ENCODE measurements at places on chromosomes 3 and 15. TPM values are rescaled to one million over a fixed set of nuclear protein-coding genes. Genes with fewer than 3 reads are reported as not detected.
A peak's percentile ranks its signal among the peaks of the same experiment; 100 is the strongest.

DNA sequence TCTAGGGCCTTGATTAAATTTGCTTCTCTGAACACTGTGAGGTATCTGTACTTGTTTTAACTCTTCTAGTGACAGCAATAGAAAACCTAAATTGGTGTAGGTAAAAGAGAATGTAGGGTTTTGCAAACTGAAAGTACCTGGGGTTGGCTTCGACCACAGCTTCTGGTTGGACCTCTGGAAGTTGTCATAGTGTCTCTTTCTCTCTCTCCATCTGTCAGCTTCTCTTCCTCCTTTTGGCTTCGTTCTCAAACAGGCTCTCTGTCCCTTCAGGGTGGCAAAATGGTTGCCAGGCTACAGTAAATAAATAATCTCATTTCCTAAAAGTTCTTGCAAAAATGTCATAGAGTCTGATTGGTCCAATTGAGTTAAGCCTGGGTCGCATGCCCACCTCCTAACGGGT lies 149.3 kb upstream of the CTDSPL start:
- H3K36me3 ChIP-seq: no peaks in the 10 kb centered on the region
- DNase-seq: no peak
- H3K4me1 ChIP-seq: peaks cover 7% of the 10 kb centered on the region
- H3K27me3 ChIP-seq: no peaks in the 10 kb centered on the region
- no peak overlapping the region for H3K4me3 ChIP-seq
- H3K27ac ChIP-seq: no peak overlapping the region

DNA sequence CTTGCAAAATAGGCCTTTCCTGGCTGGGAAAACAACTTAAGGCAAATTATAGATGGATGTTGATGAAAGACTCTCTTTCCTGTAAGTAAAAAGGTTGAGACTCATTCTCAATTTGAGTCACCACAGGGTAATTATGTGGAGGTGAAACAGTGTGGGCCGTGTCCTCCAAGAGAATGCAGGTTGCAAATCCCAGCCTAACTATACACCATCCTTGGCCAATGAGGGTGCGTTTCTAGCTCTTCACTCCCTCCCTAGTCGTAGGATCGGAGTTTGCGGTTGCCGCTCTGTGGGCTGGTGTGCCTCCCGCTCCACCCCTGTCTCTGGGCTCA lies 259.9 kb downstream of the PLCL2 start:
- DNase-seq: no peak
- H3K36me3 ChIP-seq: no peaks in the 10 kb centered on the region

DNA sequence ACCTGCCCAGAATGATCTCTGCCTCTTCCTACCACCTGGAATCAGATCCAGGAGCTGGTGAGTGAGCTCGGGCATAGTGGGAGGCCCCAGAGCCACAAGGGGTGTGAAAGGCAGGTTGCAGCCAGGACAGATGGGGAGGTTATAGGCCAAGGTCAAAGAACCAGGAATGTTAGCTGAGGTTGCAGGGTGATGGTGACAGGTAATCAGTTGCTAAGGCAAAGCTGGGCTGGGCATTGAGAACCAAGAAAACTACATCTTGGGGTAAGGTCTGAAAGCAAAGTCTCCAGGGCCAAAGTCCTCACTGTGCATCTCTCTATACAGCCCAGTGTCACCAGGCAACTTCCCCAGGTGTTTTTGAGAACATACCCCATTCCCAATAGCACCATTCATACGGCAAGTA lies 38.4 kb upstream of the SLC6A11 start:
- H3K4me3 ChIP-seq: no peak overlapping the region
- no peaks in the 10 kb centered on the region for H3K36me3 ChIP-seq
- no peak for DNase-seq
- no peaks in the 10 kb centered on the region for H3K27me3 ChIP-seq
- no peaks in the 10 kb centered on the region for H3K4me1 ChIP-seq

DNA sequence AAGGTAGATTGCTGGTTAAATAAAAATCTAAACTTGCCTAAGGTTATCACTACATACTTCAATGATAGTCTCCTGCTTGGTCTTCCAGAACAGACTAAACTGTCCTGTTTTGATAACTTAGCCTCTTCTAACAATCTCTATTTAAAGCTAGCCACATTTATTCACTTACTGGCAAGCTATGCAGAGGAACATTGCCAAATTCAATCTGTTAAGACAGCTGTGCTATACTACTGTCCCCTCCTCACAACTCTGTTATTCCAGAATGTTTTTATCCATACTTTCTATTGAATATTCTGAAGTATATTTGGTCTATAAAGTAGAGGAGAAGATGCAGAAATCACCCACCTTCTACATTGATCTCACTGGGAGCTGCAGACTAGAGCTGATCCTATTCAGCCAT lies 594.0 kb upstream of the CCDC54 start:
- H3K36me3 ChIP-seq: no peaks in the 10 kb centered on the region
- no peak overlapping the region for H3K4me3 ChIP-seq
- no peaks in the 10 kb centered on the region for H3K4me1 ChIP-seq
- no peaks in the 10 kb centered on the region for H3K27me3 ChIP-seq
- DNase-seq: no peak

DNA sequence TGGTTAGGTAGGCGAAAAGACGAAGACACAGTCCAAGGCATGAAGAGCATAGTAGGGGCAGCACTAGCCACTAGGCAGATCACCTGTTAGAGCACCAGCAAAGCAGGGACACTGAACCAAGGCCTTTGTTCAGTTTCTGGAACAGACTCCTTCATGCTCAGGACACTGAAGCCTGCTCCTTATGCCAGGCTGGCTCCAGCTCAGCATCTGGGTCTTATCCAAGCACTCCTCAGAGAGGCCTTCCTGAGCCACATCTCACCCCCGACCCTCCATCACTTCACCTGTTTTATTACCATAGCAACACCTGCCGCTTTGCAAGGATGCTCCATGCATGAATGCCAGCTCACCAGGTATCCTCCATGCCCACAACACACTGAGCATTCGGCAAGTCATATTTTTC lies 206.3 kb upstream of the CHRNA7 start:
- no peaks in the 10 kb centered on the region for H3K36me3 ChIP-seq
- no peaks in the 10 kb centered on the region for H3K4me1 ChIP-seq
- no peak for DNase-seq
- no peaks in the 10 kb centered on the region for H3K27me3 ChIP-seq

The PPP1R14D gene
- 0.47 TPM for polyA plus RNA-seq

- H3K27ac ChIP-seq: no peak overlapping the region
- H3K36me3 ChIP-seq: no peaks in the 10 kb centered on the region
- H3K4me3 ChIP-seq: no peak overlapping the region
- no peak for DNase-seq
Observed at GRCh38 chr3:128996200-128996599, 2.3 kb upstream of the CFAP92 start.

GRCh38 chr3:137998121-137999042 lies 11.6 kb upstream of the CLDN18 start:
- no peak overlapping the region for H3K4me3 ChIP-seq
- no peak for DNase-seq
- no peaks in the 10 kb centered on the region for H3K27me3 ChIP-seq
- H3K27ac ChIP-seq: peak overlapping the region; percentile 57

- peaks cover 19% of the 10 kb centered on the region for H3K4me1 ChIP-seq
- H3K27ac ChIP-seq: peak overlapping the region; percentile 36
- H3K27me3 ChIP-seq: no peaks in the 10 kb centered on the region
Observed at GRCh38 chr3:133459400-133459799, 59.5 kb downstream of the BFSP2 start.

The SCAP gene
- 83.2 TPM for polyA plus RNA-seq

The STAC gene
- 0.53 TPM for polyA plus RNA-seq

GRCh38 chr15:63374686-63375520 lies 6.7 kb downstream of the CA12 start:
- H3K27me3 ChIP-seq: no peaks in the 10 kb centered on the region
- H3K4me1 ChIP-seq: peaks cover 15% of the 10 kb centered on the region
- DNase-seq: peak; percentile 43
- no peak overlapping the region for H3K4me3 ChIP-seq
- H3K27ac ChIP-seq: no peak overlapping the region
- no peaks in the 10 kb centered on the region for H3K36me3 ChIP-seq

- no peak for DNase-seq
- H3K27ac ChIP-seq: no peak overlapping the region
- H3K36me3 ChIP-seq: no peaks in the 10 kb centered on the region
Observed at GRCh38 chr15:32951736-32952464, 234.1 kb downstream of the GREM1 start.

DNA sequence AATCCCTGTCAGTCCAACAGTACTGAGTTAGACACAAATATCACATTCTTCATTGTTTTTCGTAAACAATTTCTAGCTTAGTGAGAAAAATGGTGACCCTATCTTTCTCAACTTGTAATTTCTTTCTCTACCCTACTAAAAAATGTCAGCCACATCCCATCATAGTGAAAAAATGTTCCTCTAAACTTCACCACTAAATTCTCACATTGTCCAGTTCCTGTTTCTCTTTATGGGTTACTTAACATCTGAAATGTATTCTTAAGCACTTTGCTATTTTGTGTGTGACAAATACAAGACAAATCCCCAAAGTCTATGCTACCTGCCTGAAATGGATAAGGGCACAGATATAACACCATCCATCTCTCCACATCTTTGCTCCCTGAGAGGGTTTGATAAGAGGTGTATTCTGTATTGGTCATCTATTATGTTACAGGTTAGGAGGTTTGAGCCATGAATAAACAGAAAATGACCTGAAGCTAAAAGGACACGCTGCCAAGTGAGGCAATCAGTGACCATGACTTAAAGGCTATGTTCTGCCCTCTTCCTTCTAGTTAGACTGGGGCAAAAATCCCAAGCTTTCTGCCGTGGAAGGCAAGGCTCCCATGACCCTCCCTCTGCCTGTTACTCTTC lies 118.2 kb downstream of the GADL1 start:
- no peaks in the 10 kb centered on the region for H3K4me1 ChIP-seq
- DNase-seq: no peak
- no peak overlapping the region for H3K4me3 ChIP-seq
- H3K27ac ChIP-seq: no peak overlapping the region
- no peaks in the 10 kb centered on the region for H3K36me3 ChIP-seq

The ATP2C1 gene
- 33.4 TPM for polyA plus RNA-seq

- no peak overlapping the region for H3K4me3 ChIP-seq
- no peak overlapping the region for H3K27ac ChIP-seq
- H3K27me3 ChIP-seq: no peaks in the 10 kb centered on the region
Observed at GRCh38 chr15:52559022-52559421, 9.8 kb downstream of the ARPP19 start.

- no peaks in the 10 kb centered on the region for H3K36me3 ChIP-seq
- H3K27me3 ChIP-seq: no peaks in the 10 kb centered on the region
- no peak overlapping the region for H3K4me3 ChIP-seq
- H3K27ac ChIP-seq: no peak overlapping the region
Observed at GRCh38 chr3:63961891-63962290, 49.7 kb upstream of the SCAANT1 start.

DNA sequence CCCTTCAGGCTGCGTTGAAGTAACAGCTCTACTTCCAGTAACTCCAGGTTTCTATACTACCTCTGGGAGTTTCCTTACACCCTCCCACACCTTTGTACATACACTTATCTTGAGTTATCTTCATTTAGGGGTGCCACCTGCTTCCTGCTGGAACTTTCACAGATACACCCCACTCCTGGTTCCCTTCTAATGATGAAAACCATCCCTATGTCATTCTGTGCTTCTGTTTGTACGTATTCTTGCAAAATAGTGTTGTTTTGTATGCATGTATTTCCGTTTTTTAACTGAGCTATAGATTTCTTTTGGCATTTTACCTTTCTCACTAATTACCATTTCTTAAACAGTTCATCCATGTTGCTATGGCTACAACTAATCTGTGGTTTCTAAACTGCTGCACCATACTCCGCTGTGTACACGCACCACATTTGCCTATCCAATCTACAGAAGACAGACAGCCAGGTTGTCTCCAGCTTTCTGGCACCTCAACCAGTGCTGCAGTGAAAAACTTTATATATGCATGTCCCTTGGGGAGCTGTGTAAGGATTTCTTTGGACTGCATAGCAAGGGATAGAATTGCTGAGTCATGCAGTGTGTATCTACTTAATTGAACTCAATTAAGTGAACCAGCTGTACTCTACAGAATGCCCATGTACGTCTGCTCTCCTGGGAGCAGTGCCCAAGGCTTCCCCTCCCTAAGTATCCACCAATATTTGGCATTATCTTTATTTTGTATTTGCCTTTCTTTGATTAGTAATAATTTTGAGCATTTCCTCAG lies 61.4 kb upstream of the ST8SIA2 start:
- no peaks in the 10 kb centered on the region for H3K36me3 ChIP-seq
- no peaks in the 10 kb centered on the region for H3K4me1 ChIP-seq
- H3K4me3 ChIP-seq: no peak overlapping the region
- no peaks in the 10 kb centered on the region for H3K27me3 ChIP-seq

The PRRT3 gene
- 2.0 TPM for polyA plus RNA-seq

- no peaks in the 10 kb centered on the region for H3K36me3 ChIP-seq
- DNase-seq: peak; percentile 99
- H3K4me3 ChIP-seq: peak within 1 kb of the TSS; percentile 50
- H3K4me1 ChIP-seq: peaks cover 4% of the 10 kb centered on the region
- H3K27me3 ChIP-seq: no peaks in the 10 kb centered on the region
Observed at GRCh38 chr3:101676765-101677435, at the start of gene ZBTB11. ZBTB11 (minus strand) TSS chr3:101677132; CDS start chr3:101676914, 218 bp downstream.

GRCh38 chr15:62875626-62876021 lies 166.9 kb upstream of the TPM1 start:
- H3K4me3 ChIP-seq: no peak overlapping the region
- H3K36me3 ChIP-seq: no peaks in the 10 kb centered on the region
- DNase-seq: no peak
- H3K27me3 ChIP-seq: no peaks in the 10 kb centered on the region
- no peak overlapping the region for H3K27ac ChIP-seq

The UBE2E2 gene
- polyA plus RNA-seq: 82.1 TPM

DNA sequence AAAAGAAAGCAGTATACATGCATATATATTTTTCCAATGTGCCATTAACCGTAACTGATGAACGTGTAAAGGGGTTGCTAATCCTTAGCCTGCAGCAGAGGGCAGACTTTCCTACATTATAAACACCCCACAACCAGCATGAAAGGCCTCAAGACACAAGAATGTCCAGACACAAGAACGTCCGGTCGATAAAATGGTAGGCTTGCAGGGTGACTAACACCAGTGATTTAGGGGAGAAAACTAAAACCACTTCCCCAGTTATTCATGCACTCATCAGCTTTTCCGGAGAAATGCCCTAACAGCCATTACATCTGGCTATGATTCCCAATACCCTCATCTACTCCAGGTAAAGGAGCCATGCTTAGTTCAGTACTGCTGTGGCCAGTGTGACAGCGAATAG lies 57.4 kb downstream of the LRTM1 start:
- H3K36me3 ChIP-seq: no peaks in the 10 kb centered on the region
- no peaks in the 10 kb centered on the region for H3K27me3 ChIP-seq
- H3K4me3 ChIP-seq: no peak overlapping the region
- DNase-seq: peak; percentile 74
- no peak overlapping the region for H3K27ac ChIP-seq
- H3K4me1 ChIP-seq: peaks cover 3% of the 10 kb centered on the region

GRCh38 chr3:144458283-144458682 lies 486.7 kb downstream of the DIPK2A start:
- no peaks in the 10 kb centered on the region for H3K36me3 ChIP-seq
- no peak overlapping the region for H3K4me3 ChIP-seq
- H3K27ac ChIP-seq: no peak overlapping the region
- no peaks in the 10 kb centered on the region for H3K27me3 ChIP-seq
- DNase-seq: no peak

GRCh38 chr15:41996376-41996775 lies 24.0 kb upstream of the EHD4 start:
- no peak for DNase-seq
- no peaks in the 10 kb centered on the region for H3K4me1 ChIP-seq
- no peak overlapping the region for H3K27ac ChIP-seq
- H3K36me3 ChIP-seq: no peaks in the 10 kb centered on the region
